Trophoblast cell (in vitro differentiated cells and primary cell): ENCODE measurements at places on chromosomes 16 and 17.

GRCh38 chr16:26177438-26177837 is 485.7 kb downstream of the HS3ST4 start:
- DNase-seq, result no peak

GRCh38 chr16:10780628-10781027 is 37.0 kb downstream of the NUBP1 start:
- no peak for DNase-seq

GRCh38 chr16:54462151-54462651 is 175.6 kb upstream of the IRX3 start:
- no peak for DNase-seq

GRCh38 chr16:18959031-18959505 is 24.7 kb upstream of the TMC7 start:
- DNase-seq, result no peak

GRCh38 chr17:17182598-17183136 is 23.5 kb downstream of the PLD6 start:
- DNase-seq, result no peak

DNA sequence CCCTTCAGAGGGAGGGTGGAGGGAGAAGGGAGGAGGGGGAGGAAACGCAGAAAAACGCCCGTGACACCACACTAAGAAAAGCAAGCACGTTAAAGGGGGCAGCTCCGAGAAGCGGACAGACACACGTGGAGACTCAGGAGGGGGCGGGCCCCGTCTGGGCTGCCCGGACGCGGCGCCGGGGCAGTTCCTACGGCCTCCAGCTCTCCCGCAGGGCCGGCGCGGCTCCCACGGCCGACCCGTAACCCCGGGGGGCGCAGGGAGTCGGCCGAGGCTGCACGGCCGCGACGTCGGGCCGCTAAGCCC is 362 bp downstream of the KLHDC4 start:
- DNase-seq, result no peak

DNA sequence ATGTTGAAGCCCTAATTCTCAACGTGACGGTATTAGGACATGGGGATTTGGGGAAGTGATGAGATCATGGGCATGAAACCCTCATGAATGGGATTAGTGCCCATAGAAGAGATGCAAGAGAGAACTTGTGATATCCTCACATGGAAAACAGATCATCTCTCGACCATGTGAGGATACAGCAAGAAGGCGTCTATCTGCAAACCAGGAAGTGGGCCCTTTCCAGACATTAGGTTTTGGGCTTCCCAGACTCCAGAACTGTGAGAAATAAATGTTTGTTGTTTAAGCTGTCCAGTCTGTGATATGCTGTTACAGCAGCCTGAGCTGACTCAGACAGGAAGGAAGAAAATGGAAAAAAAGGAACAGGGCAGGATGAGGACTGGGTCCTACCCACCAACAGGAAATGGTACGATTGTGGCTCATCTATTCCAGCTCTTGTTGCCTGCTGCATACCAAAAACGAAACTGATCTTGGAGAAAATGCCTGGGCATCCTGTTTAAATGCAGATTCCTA is 21.9 kb upstream of the SSTR2 start:
- no peak for DNase-seq

DNA sequence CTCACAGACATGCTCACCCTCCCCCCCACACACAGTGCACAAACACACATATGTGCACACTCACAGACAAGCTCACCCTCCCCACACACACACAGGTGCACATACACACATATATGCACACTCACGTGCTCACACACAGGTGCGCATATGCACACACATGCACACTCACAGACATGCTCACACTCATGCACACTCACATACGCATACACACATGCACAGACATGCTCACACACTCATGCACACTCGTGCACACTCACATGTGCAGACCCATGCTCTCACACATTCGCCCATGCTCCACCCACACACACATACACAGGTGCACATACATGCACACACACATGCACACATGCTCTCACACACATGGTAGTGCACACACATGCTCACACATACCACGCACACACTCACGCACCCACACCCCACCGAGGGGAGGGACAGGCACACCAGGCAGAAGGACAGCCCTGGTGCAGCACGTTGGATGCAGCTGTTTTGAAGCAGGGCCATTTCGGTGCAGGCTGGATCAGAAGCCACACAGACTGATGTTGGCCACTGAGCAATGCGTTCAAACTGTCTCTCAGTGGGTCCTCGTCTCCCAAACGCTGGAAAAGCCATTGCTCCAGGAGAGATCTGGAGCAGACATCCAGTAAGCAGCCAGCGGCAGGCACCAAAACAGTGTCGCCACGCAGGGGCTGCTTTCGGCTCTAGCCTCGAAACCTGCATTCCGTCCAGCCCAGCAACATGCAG is 86.2 kb upstream of the ZNF469 start:
- DNase-seq, result no peak

- no peak for DNase-seq
Observed at GRCh38 chr17:48299760-48300159, 130.3 kb downstream of the SKAP1 start.

GRCh38 chr16:10678655-10679054 is 16.1 kb downstream of the TEKT5 start:
- no peak for DNase-seq

DNA sequence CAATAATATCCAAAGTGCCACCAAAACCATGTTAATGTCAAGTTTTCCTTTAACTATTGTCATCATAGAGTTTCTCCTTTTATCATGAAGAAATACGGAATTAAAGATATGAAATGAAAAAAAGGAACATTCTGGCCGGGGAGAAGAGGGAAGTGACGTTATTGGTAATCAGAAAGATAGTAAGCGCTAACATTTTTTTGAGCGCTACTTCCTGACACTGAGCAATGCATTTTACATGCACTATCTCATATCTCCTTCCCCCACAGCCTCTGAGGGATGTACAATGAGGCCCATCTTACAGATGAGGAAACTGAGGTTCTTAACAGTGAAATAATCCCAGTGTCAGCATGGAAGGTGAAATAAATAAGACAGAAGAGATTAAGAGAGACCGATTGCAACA is 410.9 kb downstream of the SOX9 start:
- DNase-seq, result no peak

- DNase-seq, result no peak
Observed at GRCh38 chr17:34769049-34769448, 189.7 kb downstream of the TMEM132E start.

DNA sequence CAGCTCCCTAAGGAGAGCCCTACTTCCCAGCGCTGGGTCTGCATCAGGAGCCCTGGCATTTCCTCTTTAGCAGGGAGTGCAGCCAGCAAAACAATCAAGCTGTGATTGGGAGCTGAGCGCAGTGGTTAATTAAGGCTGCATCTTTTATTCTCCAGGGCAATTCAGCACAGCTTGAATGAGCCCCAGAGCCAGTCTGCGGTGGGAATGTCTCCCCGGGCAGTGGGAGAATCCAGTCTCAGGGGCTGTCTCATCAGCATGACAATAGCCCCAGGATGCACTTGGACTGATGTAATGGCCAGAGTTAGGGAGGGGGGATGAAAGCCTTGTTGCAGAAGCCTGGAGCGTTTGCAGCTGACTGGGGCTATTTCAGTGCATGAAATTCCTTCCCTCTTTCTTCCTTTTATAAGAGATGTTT is 292.6 kb upstream of the SOX9 start:
- no peak for DNase-seq

DNA sequence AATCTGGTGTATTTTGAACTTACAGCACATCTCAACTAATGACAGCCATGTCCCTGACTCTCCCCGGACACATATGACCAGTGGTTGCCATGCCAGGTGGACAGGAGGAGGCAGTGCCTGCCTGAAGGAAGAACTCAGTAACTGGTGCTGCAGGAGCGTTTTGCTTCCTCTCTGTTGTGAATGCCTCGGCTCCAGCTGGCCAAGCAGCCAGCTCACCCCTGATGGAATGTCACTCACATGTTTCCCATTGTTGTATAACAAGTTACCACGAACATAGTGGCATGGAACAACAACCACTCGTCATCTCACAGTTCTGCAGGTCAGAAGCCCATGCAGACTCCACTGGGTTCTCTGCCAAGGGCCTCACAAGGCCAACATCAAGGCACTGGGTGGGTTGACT is 20.1 kb upstream of the IRF8 start:
- peak; percentile 93 for DNase-seq

DNA sequence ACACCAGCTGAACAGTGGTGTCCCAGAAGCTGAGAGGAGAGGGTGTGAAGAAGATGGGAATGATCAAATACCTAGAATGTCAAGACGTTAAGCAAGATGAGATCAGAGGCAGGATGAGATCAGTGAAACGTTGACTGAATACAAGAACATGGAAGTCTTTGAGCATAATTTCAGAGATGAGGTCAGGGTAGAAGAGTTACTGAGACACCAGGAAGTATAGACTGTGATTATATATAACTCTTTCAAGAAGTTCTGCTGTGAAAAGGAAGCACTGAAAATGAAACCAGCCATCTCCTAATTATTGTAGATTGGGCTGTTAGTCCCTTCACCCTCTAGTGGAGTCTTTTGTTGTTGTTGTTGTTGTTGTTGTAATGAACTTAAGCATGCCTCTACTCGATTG is 9.1 kb downstream of the SHCBP1 start:
- DNase-seq, result no peak

- no peak for DNase-seq
Observed at GRCh38 chr17:77875881-77876509, 82.5 kb upstream of the TNRC6C start.
